Activated CD4-positive, alpha-beta T cell treated with anti-CD3 and anti-CD28 coated beads, Interleukin-2, amount 10 ng/mL, durations not matched to agents 24 days and 14 days (primary cell): ENCODE measurements at places on chromosomes 1 and 21. TPM values are rescaled to one million over a fixed set of nuclear protein-coding genes. Genes with fewer than 3 reads are reported as not detected.

ABCA4 gene
- 0.12 TPM in 1 of 2 replicates, not detected in the other for total RNA-seq

SYT11 gene
- 17.8 and 18.5 TPM in 2 replicates for total RNA-seq

KRTAP13-2 gene
- total RNA-seq, result not detected in 2 replicates

PLA2G2D gene
- total RNA-seq, result not detected in 2 replicates

BRINP3 gene
- not detected in 2 replicates for total RNA-seq

PRPF38B gene
- 89.2 and 90.3 TPM in 2 replicates for total RNA-seq

NUAK2 gene
- total RNA-seq, result 0.80 and 1.0 TPM in 2 replicates

HECTD3 gene
- 19.6 and 20.3 TPM in 2 replicates for total RNA-seq

TRAPPC10 gene
- 69.6 and 75.0 TPM in 2 replicates for total RNA-seq

OR2L2 gene
- 0.07 TPM in 2 replicates for total RNA-seq

SLC37A1 gene
- total RNA-seq, result 19.5 and 23.0 TPM in 2 replicates

GPR3 gene
- 3.3 TPM in 2 replicates for total RNA-seq

LPAR3 gene
- 0.19 and 0.21 TPM in 2 replicates for total RNA-seq

CRYAA gene
- total RNA-seq, result not detected in 2 replicates

GBP6 gene
- 0.40 and 0.50 TPM in 2 replicates for total RNA-seq

DNM3 gene
- total RNA-seq, result 0.42 and 0.45 TPM in 2 replicates

OR2L13 gene
- not detected in 2 replicates for total RNA-seq

TRNP1 gene
- total RNA-seq, result 1.3 and 2.2 TPM in 2 replicates

RIPPLY3 gene
- 0.26 TPM in 1 of 2 replicates, not detected in the other for total RNA-seq

NGF gene
- total RNA-seq, result not detected in 2 replicates

FAM43B gene
- total RNA-seq, result not detected in 2 replicates

PRDX6 gene
- 127 and 131 TPM in 2 replicates for total RNA-seq

DMBX1 gene
- 0.07 TPM in 1 of 2 replicates, not detected in the other for total RNA-seq

MAP1LC3C gene
- not detected in 2 replicates for total RNA-seq

SLFNL1 gene
- total RNA-seq, result 0.14 and 0.26 TPM in 2 replicates

SERPINC1 gene
- not detected in 2 replicates for total RNA-seq

HSF2BP gene
- total RNA-seq, result 1.3 TPM in 2 replicates

CELA2B gene
- not detected in 2 replicates for total RNA-seq

SERTAD4 gene
- total RNA-seq, result not detected in 2 replicates

CYP4Z1 gene
- total RNA-seq, result not detected in 2 replicates

CFHR1 gene
- total RNA-seq, result not detected in 2 replicates

OR10J1 gene
- not detected in 2 replicates for total RNA-seq

FALEC gene
- total RNA-seq, result not detected in 2 replicates

SPRR2A gene
- total RNA-seq, result not detected in 2 replicates

RCSD1 gene
- 74.7 and 81.0 TPM in 2 replicates for total RNA-seq

TMPRSS15 gene
- not detected in 2 replicates for total RNA-seq

TFF1 gene
- total RNA-seq, result not detected in 2 replicates

UBL4B gene
- total RNA-seq, result not detected in 2 replicates

DEPDC1 gene
- 10.8 and 13.3 TPM in 2 replicates for total RNA-seq

FMN2 gene
- not detected in 2 replicates for total RNA-seq

KRTAP19-3 gene
- total RNA-seq, result not detected in 2 replicates

CLEC20A gene
- not detected in 2 replicates for total RNA-seq
